NCI-H1092 (cell line): ENCODE measurements at places on chromosomes 5 and 9.

GRCh38 chr5:147372191-147372590 lies 137.4 kb downstream of the STK32A start:
- DNase-seq, result no peak

GRCh38 chr9:114701988-114702387 lies 20.0 kb upstream of the TEX48 start:
- no peak for DNase-seq

DNA sequence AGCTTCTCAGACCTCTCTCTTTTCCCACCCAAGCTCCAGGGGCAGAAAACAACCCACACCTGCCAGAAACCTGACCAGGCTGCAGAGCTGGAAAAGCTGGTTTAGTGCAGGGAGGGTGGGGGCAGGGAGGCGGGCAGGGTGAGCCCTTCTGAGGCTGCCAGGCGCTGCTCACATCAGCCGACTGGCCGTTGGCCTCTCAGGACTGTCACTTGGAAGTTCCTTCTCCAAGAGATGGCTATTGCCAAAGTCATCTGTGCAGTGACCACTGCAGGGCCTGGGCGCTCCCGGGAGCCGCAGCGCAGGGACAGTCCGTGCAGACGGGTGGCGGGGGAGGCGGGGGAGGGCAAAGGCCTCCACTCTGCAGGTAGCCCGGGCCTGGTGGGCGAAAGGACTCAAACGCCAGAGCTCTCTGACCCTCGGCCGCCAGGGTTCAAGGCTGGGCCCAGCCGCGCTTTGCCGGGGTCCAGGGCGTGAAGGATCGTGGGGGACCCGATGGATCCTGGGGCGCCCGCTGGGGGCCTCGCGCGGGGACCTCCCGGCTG lies 205.0 kb upstream of the IER5L start:
- no peak for DNase-seq

DNA sequence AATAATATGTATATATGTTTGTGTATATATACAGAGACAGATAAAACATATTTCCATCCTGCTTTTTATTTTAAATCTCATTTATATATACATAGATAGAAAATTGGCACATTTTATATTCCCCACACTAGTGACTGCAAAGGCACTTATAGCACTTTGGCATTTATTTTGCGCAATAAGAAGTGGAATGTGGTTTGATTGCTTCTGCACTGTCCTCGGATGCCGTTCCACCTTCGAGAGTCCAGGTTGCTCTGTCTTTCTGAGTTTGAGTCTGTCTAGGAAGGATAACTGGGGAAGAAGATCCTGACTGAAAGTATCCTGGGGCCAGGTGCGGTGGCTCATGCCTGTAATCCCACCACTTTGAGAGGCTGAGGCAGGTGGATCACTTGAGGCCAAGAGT lies 66.5 kb upstream of the ENTREP1 start:
- DNase-seq, result no peak

GRCh38 chr5:175520873-175521272 lies 42.5 kb downstream of the SFXN1 start:
- no peak for DNase-seq
